ENCODE measurements at places on chromosomes 3 and 15.

GRCh38 chr15:80916056-80916455, 73.6 kb downstream of the MESD start:
- no peak for DNase-seq

- no peak for DNase-seq
Observed at GRCh38 chr3:12797892-12798558, 1.5 kb downstream of the CAND2 start.

GRCh38 chr3:129722527-129722926, 116.1 kb upstream of the PLXND1 start:
- no peak for DNase-seq

DNA sequence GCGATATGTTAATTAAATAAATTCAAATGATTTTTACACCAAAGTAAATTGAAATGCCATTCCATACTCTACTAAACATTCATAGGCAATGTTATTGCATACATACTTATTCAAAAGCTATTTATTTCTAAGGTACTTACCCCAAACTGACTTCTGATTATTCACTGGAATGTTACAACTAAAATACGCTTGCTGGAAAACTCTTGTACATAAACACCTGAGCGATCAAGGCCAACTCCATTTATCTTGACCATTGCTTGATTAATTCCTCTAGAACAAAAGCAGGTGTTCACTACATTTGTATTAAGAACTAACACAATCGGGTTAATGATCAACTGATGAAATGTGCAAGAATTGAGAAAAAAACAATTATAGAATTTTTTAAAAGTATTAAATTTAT, at the start of gene SERPINI2:
SERPINI2 (minus strand) TSS at position 180 of the 400 bp plus-strand sequence. CDS start 2,208 bp downstream, outside the sequence.
- no peak for DNase-seq

DNA sequence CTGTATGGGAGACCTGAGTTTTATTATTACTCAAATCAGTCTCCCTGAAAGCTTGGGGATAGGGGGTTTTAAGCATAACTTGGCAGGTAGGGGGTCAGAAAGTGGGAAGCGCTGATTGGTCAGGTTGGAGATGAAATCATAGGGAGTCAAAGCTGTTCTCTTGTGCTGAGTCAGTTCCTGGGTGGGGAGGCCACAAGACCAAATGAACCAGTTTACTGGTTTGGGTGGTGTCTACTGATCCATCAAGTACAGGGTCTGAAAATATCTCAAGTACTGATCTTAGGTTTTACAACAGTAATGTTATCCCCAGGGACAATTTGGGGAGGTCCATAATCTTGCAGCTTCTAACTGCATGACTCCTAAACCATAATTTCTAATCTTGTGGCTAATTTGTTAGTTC, 17.8 kb upstream of the IQCF6 start:
- no peak for DNase-seq

DNA sequence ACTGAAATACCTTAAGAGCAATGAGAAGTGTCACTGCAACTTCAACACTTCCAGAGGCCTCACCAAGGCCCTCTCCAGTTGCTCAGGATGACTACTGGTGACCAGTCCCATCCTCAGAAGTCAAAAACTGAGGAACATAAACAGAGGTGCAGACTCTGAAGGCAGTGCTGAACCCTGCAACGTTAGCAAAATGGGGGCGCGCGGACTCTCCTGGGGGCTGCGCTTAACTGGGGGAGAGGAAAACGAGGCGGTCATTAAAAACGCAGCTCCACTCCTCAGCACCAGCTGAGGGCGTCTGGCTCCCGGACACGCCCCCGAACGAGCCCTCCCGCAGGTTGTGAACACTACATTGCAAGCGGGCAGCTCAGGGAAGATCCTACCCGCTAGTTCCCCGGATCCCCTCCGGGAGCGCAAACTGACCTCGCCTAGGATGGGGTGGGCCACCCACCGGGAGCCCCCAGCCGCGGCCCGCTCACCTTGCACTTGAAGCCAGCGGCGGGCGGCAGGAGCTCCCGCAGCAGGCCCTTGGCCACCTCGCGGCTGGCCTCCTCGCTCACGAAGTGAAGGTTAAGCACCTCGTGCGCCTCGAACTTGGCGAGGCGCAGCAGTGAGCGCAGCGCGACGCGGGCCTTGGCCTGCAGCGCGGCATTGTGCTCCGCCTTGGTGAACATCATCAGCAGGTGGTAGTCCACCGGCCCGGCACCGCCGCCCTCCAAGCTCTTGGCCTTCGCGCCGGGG, 711 bp downstream of the XXYLT1 start:
- peak; percentile 77 for DNase-seq

DNA sequence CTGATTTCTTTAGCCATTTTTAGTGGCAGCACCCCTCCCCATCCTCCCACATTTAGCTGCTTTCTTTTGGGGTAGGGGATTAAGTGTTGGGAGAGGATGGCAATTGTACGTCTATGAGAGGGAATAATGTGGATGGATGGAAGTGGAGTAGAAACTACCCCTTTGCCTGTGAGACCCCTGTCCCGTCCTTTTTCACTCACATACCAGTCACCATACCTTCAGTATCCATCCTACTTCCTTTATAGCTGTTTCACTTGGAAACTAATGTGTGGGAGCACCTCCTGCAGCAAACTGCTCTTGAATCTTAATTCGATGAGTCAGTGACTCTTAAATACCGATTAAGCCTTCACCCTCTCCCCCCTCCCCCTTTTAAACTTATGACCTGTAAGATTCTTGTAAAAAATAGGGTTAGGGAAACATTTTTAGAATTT, 730 bp downstream of the SPRED1 start:
- DNase-seq: peak; percentile 66

DNA sequence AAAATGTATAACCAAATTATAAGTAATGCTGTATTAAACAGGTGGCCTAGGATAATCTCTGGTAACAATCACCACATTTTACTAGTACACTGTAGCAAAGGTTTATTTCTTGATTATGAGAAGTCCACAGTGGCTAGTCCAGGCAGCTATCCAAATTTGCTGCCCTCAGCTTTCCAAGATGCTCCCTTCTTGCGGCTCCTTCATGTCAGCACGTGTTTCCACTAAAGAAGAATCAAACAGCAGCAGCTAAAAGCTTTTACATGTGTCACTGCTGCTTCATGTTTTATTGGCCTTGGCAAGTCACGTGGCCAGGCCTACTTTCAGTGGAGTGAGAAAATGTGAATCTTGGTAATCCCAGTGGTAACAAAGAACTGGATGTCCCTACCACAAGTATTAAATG, 5.6 kb upstream of the RBMS3 start:
- DNase-seq: no peak

DNA sequence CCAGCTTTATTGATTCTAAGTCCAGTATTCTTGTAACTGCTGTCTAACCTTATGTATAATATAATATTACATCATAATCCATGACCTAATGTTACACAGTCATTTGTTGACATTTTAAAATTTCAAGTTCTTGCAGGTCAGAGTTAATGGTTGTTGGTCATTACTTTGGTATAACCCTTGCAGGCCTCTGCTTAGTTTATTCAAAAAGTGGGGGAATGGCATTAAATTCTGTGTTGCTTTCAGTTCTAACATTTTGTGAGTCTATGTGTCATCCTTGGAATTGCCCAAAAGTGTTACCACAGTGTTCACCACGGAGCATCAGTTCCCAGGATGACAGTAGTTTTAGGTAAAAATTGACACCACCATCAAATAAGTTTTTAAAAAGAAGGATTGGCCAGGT, 174.8 kb upstream of the BCL6 start:
- no peak for DNase-seq

DNA sequence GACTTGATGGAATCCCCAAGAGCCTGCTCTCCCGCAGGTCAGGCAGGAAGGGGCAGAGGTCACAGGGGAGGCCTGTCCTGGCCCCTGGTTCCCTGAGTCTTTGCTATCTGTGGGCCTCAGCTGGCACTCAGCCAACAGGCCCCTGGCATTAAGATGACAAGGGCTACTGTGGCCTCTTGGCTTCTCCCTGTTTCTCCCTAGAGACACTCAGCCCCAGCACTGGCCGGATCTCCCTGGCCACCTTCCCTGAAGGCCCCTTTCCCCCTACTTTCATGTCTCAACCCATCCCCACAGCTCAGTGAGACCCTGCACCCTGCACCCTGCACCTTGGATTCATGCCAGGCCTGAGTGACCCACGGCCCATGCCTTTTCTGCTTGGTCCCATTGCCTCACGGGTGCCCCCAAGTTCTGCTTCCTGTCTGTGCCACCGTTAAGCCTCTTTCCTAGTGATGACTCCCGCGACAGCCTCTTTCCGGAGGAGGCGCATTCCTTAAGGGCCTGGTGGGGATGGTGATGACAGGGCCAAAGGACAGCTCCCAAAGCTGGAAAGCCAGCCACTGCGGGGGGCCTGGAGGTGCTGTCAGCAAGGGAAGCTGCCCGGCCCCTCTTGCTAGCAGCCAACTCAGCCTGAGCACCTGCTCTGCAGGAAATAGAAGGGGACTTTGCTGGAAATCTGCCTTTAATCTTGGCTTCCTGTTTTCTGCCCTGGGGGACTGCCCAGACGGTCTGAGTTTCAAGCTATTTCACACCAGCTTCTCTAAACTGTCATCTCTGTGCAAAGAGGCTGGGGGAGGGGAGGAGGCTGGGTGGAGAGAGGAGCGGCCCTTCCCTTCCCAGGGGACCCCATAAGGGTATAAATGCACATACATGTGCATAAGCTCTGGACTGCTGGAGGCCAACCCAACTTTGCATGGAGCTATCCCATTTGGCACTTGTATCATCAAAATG, 4.8 kb upstream of the CSK start:
- DNase-seq: peak; percentile 78

DNA sequence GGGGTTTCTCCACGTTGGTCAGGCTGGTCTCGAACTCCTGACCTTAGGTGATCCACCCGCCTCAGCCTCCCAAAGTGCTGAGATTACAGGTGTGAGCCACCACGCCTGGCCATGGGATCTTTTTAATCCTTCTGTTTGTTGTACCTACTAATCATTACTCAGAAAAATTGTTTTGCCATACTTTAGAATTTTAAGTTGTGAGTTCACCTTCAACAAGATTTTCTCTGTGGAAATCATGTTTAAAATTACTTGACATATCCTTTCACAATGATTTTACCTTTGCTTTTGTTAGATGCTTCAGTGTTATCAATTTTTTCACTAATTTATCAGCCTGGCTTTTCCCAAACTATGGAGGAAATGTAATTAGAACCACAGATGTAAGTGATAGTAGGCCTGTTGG, 11.6 kb upstream of the MECOM start:
- DNase-seq: no peak

GRCh38 chr3:147411815-147412241, 2.7 kb downstream of the ZIC1 start:
- DNase-seq: no peak

- DNase-seq: no peak
Observed at GRCh38 chr3:59508273-59508672, 458.4 kb upstream of the CFAP20DC start.

- no peak for DNase-seq
Observed at GRCh38 chr3:141307351-141308059, 60.8 kb upstream of the ZBTB38 start.

GRCh38 chr3:128725547-128726022, 398 bp upstream of the RAB7A start:
- no peak for DNase-seq

GRCh38 chr3:128270559-128271492, 117.5 kb downstream of the EEFSEC start:
- no peak for DNase-seq

DNA sequence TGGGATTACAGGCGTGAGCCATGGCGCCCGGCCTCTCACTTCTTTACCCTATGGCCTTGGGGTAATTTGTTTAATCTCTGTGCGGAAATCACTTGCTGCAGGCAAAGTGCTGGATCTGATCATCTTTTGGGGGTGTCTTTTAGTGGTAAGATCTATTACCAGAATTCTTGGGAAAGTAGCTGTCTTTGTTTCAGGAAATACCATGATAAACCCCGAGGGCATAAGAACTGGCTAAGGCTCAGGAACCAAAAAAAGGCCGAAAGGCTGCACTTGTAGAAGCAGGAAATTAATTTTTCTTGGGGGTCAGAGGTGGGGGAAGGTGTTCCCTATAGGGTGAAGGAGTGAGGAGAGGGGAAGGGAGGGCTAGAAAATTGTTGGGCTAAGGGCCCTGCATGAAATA, 22.7 kb upstream of the IGF2BP2 start:
- DNase-seq: no peak

DNA sequence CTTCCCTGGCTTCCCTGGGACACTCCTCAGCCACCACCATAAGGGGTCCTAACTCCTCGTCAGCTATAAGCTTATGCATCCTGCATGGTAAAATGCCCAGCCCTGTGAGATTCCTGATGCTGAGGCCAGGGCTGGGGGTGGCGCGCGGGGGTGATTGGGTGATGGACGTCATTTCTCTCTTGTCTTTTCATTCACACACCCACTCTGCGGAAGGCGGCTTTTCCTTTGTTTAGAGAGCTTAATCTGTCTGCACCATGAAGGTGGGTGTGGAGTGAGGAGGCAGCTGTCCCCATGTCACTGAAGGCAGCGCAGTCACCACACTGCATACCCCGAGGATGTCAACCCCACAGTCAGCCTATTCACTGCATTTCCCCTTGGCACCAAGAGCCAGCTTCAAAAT, 110.0 kb upstream of the NSMCE3 start:
- no peak for DNase-seq

GRCh38 chr3:190038050-190038933, 82.4 kb downstream of the P3H2 start:
- DNase-seq: peak; percentile 76
